ENCODE measurements at places on chromosomes 3 and 15.

DNA sequence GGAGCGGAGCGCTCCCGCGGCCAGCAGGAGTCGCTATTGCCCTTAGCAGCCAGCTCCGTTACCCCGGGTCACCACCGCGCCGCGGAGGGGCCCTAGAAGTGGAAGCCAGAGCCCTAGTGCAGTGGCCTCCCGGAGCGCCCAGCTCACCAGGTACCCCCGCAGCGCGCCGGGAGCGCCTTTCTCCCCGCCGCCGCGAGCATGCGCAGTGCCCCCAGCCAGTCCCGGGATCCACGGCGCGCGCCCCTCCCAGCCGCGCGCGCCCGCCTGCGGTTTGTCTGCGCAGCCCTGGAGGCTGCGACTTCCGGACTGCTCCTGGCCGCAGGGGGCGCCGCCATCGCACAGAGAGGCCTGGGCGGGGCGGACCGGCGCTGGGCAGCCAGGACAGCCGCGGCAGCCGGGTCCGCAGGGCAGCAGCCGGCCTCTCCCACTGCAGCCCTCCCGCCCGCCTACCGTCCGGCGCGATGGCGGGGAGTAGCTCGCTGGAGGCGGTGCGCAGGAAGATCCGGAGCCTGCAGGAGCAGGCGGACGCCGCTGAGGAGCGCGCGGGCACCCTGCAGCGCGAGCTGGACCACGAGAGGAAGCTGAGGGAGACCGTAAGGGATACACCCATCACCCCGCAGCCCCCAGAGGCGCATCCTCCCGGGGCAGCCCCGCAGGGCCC, 5.7 kb downstream of the TPM1 start:
- DNase-seq, result no peak

DNA sequence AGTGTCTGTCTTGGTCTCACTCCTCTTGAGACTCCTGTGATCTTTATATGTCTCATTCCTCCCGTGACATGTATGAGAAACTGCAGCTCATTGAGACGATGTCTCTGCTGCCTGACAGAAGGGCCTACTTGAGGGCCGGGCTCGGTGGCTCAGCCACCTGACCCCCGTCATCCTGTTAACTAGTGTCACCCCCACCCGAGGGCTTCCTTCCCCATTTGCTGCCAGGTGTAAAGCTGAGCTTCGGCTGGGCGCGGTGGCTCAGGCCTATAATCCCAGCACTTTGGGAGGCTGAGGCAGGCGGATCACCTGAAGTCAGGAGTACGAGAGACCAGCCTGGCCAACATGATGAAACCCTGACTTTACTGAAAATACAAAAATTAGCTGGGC, 12.7 kb downstream of the SEMA4B start:
- DNase-seq, result no peak

DNA sequence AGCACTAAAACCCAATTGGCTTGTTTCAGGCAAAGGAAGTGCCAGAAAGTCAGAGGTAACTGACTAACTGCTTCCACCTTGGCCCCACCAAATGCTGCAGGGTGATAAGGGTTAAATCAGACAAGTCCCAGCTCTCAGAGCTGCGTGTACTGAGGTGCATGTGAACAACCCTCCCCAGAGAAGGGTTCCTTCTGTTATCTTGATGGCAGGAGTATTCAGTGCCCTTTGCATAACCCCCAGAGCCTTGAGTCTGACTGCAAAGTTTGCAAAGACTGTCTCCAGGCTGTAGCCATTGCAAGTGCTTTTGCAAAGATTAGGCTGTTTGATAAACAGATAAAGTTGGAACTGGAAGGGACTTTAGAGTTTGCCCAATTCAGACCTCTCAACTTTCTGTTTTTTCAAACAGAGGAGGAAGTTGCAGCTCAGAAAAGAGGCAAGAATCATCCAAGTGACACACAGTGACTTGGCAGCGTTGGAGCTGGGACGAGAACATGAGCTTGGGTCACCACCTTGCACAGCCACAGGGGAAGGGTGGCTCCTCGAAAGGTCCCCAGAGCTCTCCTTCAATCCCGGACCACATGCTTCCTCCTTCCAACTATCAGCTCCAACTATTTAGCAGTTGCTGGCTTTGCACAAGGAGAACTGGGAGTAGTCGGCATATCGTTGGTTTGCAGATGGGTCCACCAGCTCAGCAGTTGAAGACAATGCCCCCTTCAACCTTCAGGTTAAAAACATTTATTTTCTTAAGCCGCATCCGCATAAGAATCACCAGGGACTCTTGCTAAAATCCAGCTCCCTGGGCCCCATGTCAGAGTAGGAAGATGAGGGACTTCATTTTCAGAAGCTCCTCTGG, 224.8 kb upstream of the HES1 start:
- DNase-seq, result no peak

DNA sequence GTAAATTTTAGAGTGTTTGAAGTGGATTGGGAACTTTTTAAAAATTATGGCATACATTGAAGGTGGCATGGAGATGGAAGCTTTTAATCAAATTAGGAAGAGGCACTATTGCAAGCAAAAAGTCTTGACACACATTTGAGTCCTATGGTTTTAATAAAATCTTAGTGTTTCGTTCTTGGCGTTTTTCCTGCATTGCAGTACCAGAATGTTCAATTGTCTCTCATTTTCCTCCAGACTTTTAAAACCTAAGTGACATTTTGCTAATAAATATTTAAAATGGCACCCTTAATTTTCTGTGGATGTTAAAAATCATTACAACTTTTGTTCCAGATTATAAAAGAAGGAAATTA, 2.2 kb downstream of the TGFBR2 start:
- no peak for DNase-seq

GRCh38 chr3:27910456-27910855, 188.3 kb upstream of the EOMES start:
- no peak for DNase-seq

- DNase-seq, result no peak
These were observed 181.5 kb upstream of the LMCD1 start for GRCh38 chr3:8319935-8320634.

DNA sequence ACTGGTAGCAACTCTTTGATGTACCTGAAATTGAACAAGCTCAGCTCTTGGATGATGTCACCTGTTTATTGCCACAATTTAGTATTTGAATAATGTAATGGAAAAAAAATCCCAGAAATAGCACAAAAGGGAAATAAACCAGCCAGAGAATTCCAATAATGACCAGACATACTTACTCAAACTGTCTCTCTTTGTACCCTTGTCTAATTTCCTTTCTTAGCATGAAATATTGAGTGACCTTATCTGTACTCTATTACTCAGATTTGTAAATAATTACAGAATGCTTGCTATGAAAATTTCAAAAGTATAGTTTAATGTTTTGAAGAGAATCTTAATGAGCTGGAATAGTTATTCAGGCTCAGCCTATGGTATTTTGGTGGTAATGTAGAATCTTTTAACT, 555.4 kb upstream of the SGO1 start:
- no peak for DNase-seq

DNA sequence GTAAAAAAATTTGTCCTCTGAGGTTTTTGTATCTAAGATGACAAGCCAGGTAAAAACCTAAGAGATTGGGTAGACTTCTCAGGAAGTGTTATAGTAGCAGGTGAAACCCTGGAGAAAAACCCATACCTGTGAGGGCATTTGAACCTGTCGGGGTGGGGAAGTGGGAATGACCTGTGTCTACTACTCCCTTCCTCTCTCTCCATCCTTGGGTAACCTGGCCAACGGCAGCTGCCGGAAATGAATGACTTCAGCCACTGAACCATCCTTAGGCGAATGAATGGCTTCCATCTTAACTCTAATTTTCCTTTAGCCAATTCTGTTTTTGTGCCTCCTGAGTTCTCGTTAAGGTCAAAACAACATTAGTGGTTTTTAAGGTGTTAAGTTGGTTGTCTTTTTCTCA, 16.8 kb downstream of the GPR15 start:
- DNase-seq, result no peak

GRCh38 chr15:54772663-54773062, 424.1 kb downstream of the RSL24D1 start:
- DNase-seq, result no peak

GRCh38 chr15:51798281-51798680, 31.2 kb upstream of the TMOD3 start:
- no peak for DNase-seq

GRCh38 chr3:164806188-164806587, 272.1 kb downstream of the SI start:
- DNase-seq, result no peak

- peak; percentile 26 for DNase-seq
These were observed 848.6 kb downstream of the ROBO1 start for GRCh38 chr3:78919021-78919755.

All from HFF-Myc (cell line).